Activated CD8-positive, alpha-beta T cell treated with anti-CD3 and anti-CD28 coated beads for 36 hours (primary cell): ENCODE measurements at places on chromosomes 6 and 20.
A peak's percentile ranks its signal among the peaks of the same experiment; 100 is the strongest.

DNA sequence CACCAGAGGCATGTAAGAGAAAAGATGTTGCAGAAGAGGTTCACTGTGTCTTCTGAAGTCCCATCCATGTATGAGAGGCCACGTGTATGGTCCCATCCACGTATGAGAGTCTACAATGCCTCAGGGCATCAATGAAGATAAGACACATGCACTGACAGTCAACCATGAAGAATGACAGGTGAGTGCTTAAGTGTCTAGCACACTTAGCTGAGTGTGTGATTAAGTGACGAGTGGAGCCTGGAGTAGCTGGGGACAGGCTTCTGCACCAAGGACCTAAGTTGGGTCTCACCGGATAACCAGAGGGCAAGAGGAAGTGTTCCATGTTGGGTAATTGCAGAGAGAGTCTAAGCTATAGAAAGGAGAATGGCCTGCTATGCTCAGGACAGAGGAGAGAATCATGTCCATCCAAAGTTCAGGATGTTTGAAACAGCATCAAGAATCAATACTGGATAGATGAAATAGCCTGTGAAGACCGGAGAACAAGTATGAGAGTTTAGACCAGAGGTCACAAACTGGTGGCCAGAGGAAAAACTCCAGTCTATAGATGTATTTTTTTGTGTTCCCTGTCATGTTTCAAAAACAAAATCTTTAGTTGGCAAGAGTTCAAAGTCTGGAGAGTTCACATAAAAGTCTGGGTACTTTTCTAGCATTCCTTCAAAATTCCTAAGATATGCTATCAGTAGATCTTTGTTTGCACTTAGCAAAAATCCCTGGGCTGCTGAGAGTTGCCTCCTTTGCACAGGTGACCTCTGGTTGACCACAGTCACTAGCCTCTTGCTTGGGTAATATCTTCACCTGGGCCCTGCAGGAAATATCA is 165.8 kb downstream of the KIF16B start:
- H3K4me3 ChIP-seq, result no peak overlapping the region
- DNase-seq, result no peak
- no peaks in the 10 kb centered on the region for H3K27me3 ChIP-seq
- peaks cover 12% of the 10 kb centered on the region for H3K36me3 ChIP-seq

DNA sequence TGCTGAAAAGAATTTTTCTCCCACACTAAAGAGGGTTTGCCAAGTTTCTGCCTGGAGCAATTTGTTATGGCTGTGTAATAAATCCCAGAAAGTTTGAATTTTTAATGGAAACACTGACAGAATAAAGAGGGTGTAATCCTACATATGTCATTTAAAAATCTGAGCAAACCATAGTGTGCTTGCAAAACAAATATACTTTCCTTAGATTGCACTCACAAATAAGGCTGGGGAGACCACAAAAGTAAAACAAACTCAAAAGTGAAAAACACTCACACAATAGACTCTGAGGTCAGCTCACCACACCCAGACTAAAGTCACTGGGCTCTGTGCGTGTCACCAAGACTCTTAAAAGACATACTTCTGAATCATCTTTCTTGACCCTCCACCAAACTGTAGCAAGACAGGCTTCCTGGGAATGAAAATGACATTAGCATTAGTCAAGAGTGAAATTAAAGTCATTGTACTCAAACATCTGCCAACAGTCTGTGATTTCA is 4.8 kb upstream of the ATXN1 start:
- no peaks in the 10 kb centered on the region for H3K27me3 ChIP-seq
- DNase-seq, result peak; percentile 69
- H3K36me3 ChIP-seq, result peaks cover 2% of the 10 kb centered on the region
- no peak overlapping the region for H3K4me3 ChIP-seq
- peaks cover 72% of the 10 kb centered on the region for H3K4me1 ChIP-seq

GRCh38 chr6:3196770-3197169 is 30.7 kb downstream of the TUBB2B start:
- no peaks in the 10 kb centered on the region for H3K36me3 ChIP-seq
- H3K27ac ChIP-seq, result no peak overlapping the region
- peaks cover 3% of the 10 kb centered on the region for H3K27me3 ChIP-seq
- no peaks in the 10 kb centered on the region for H3K4me1 ChIP-seq

DNA sequence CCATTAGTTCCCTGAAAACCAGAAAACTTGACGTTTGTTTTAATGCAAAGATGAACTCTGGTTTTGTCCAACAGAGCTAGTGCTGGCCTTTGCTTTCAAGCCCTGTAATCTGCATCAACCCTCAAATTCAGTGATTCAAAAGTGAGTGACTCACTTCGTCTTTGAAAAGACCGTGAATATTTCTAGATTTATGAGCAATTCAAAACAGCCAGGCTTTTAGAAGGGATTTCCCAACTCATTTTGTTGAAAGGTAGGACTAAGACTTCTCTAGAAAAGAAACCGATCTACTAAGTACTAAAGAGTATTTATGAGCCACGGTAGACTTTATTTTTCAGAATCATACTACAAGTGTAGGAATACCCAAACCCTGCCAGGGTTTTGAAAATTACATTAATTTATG is 121.5 kb downstream of the UST start:
- H3K27ac ChIP-seq, result peak overlapping the region; percentile 61
- H3K36me3 ChIP-seq, result no peaks in the 10 kb centered on the region
- H3K4me3 ChIP-seq, result no peak overlapping the region
- H3K27me3 ChIP-seq, result no peaks in the 10 kb centered on the region
- no peak for DNase-seq
- H3K4me1 ChIP-seq, result peaks cover 18% of the 10 kb centered on the region

GRCh38 chr6:10555625-10556309 is 34.6 kb downstream of the GCNT2 start:
- H3K4me1 ChIP-seq, result no peaks in the 10 kb centered on the region
- no peaks in the 10 kb centered on the region for H3K36me3 ChIP-seq
- no peak for DNase-seq
- no peak overlapping the region for H3K4me3 ChIP-seq

- peak; percentile 0 for DNase-seq
- H3K4me3 ChIP-seq, result peak overlapping the region; percentile 24
- no peak overlapping the region for H3K27ac ChIP-seq
- H3K4me1 ChIP-seq, result peaks cover 16% of the 10 kb centered on the region
- peaks cover 2% of the 10 kb centered on the region for H3K36me3 ChIP-seq
- peaks cover 14% of the 10 kb centered on the region for H3K27me3 ChIP-seq
Observed at GRCh38 chr20:64100946-64101688, 6.2 kb downstream of the NPBWR2 start.

DNA sequence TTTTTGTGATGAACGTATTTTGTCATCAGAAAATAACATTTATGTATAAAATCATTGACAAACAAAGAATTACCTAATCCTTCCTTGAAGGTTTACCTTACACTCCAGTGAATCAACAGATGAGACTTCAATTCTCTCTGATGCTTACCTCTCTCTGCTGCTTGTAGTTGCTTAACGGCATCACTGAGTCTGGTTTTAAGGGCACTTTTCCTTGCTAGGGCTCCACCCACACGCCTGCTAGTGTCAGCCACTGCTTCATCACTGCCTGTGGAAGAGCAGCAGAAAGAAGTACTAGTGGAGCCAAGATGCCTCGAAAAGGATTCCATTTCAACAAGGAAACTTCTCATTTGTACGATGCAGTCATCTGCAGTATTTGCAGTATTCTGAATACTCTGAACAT is 63.0 kb downstream of the FAM229B start:
- H3K4me1 ChIP-seq, result peaks cover 19% of the 10 kb centered on the region
- no peaks in the 10 kb centered on the region for H3K36me3 ChIP-seq
- H3K4me3 ChIP-seq, result no peak overlapping the region
- H3K27me3 ChIP-seq, result peaks cover 5% of the 10 kb centered on the region
- no peak overlapping the region for H3K27ac ChIP-seq
- peak; percentile 17 for DNase-seq

DNA sequence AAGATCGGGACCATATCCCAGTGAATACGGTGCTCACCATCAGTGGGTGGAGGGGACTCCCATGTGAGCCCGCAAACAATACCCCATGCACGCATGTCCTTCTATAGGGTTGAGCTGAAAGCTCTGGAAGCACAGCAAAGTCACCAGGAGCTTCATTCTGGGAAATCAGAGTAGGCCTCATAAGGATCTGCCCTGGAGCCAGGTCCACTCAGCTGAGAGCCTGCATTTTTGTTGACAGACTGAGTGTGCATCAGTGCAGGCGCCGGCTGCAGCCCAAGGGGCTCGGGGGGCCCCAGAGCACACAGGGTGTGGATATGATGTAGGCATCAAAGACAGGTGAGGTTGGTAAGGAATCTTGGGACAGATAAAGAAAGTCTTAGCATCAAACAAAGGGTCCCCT is 79.8 kb upstream of the CD93 start:
- DNase-seq, result no peak
- H3K36me3 ChIP-seq, result no peaks in the 10 kb centered on the region
- H3K27me3 ChIP-seq, result no peaks in the 10 kb centered on the region
- no peak overlapping the region for H3K27ac ChIP-seq
- H3K4me3 ChIP-seq, result no peak overlapping the region

DNA sequence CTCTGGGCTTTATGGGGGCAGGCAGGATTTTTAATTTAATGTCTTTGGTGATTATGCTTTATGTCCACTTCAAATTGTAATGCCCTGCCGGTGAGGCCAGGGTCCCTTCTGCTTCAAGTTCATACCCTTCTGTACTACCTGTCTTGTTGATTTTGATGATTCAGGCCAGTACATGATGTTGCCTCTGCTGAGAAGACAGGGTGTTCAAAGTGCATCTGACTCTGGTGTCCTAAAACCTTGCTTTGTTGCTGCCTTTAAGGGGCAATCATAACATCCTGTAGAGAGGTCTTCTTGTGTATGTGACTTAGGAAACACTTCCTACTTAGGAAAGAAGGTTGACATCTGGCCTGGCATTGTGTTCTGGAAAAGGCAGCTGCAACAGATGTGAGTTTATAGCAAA is 113.2 kb downstream of the TMEM170B start:
- no peak for DNase-seq
- peaks cover 2% of the 10 kb centered on the region for H3K27me3 ChIP-seq
- peaks cover 14% of the 10 kb centered on the region for H3K4me1 ChIP-seq
- H3K27ac ChIP-seq, result no peak overlapping the region
- H3K4me3 ChIP-seq, result no peak overlapping the region
- H3K36me3 ChIP-seq, result no peaks in the 10 kb centered on the region

DNA sequence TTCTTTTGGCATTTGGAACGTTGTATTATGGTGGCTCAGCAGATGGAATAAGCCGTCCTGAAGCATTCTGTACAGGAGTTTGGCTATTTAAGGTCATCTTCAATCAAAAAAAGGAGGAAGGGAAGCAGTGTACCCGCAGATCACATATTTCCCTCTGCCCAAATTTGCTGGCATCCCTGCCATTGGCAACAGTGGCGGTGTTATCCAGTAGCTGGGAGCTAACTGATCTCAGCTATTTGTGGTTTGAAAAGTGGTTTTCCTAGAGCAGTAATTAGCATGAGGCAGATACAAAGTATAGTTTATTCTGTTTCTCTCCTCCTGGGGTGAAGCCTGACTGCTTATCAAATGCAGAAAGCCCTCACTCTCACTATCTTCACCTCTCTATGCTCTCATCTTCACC is 576.8 kb downstream of the QKI start:
- H3K36me3 ChIP-seq, result no peaks in the 10 kb centered on the region
- no peak overlapping the region for H3K27ac ChIP-seq
- no peaks in the 10 kb centered on the region for H3K4me1 ChIP-seq

- H3K36me3 ChIP-seq, result no peaks in the 10 kb centered on the region
- H3K27ac ChIP-seq, result no peak overlapping the region
- H3K4me3 ChIP-seq, result no peak overlapping the region
- no peak for DNase-seq
- no peaks in the 10 kb centered on the region for H3K4me1 ChIP-seq
Observed at GRCh38 chr6:63543982-63544381, 28.3 kb upstream of the LOC128125822 start.

DNA sequence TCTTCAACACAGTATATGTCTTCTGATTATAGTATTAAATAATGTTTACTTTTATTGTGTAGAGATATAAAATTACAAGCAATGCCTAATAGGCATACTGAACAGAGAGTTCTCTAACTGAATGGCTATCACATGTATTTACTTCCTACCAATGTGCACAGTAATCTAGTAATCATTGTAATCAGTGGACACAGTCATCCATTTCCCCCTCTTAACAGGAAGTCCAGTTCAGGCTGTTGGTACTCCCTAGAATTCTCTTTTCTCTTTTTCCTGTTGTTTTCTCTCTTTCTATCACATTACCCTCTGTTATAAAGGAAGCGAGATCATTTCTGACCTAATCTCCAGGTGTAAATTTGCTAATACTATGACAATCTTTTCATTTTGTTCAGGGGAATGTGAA is 172.5 kb downstream of the HTR1B start:
- no peak for DNase-seq
- no peak overlapping the region for H3K27ac ChIP-seq
- H3K4me3 ChIP-seq, result no peak overlapping the region
- no peaks in the 10 kb centered on the region for H3K36me3 ChIP-seq
- no peaks in the 10 kb centered on the region for H3K4me1 ChIP-seq
- no peaks in the 10 kb centered on the region for H3K27me3 ChIP-seq

DNA sequence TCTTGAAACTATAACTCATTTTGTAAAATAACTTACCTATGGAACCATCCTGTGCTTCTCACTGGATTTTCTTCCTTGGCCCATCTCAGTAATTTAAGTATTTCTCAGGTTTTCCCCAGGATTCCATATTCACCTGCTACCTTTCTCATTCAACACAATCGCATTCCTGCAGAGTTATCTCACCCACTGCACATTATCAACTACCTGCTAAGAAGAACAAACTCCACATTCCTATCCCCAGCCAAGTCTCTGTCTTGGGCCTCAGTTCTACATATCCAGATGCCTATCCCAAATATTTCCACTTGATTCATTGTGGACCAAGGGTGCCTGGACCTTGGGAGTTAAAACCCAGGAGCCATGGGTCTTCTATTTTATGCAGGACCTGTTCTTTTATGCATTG is 60.2 kb upstream of the KCNQ5 start:
- H3K36me3 ChIP-seq, result no peaks in the 10 kb centered on the region
- no peaks in the 10 kb centered on the region for H3K4me1 ChIP-seq
- DNase-seq, result no peak
- peaks cover 8% of the 10 kb centered on the region for H3K27me3 ChIP-seq

DNA sequence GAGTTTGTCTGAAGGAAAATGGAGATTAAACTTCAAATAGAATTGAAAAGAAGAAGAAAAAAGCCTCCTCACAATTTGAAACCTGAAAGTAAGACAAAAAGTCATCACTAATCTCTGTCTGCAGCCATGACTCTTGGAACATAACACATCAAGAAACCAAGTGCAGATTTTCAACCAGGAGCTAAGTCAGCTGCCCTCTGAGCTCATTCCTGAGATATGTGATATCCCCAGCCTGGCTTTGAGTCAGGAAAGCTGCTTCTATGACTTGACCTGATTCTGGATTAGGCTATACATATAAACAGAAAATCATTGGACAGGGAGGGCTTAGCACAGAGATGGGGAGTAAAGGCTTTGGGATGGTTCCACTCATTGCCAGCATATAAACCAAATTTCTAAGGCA is 891.4 kb downstream of the TFAP2A start:
- no peak for DNase-seq
- H3K27ac ChIP-seq, result no peak overlapping the region
- H3K4me1 ChIP-seq, result peaks cover 5% of the 10 kb centered on the region
- H3K4me3 ChIP-seq, result no peak overlapping the region
- H3K27me3 ChIP-seq, result peaks cover 4% of the 10 kb centered on the region

GRCh38 chr6:89509777-89510281 is 76.9 kb downstream of the ANKRD6 start:
- no peak for DNase-seq
- H3K27me3 ChIP-seq, result no peaks in the 10 kb centered on the region
- no peak overlapping the region for H3K27ac ChIP-seq
- H3K36me3 ChIP-seq, result no peaks in the 10 kb centered on the region

- peak; percentile 27 for DNase-seq
- H3K4me3 ChIP-seq, result no peak overlapping the region
- peaks cover 2% of the 10 kb centered on the region for H3K4me1 ChIP-seq
Observed at GRCh38 chr6:72580281-72580940, 41.5 kb upstream of the KCNQ5 start.
